ENCODE measurements at places on chromosomes 16 and 17.

- no peak for DNase-seq
Observed at GRCh38 chr16:19517424-19518089, 4.3 kb downstream of the GDE1 start.

DNA sequence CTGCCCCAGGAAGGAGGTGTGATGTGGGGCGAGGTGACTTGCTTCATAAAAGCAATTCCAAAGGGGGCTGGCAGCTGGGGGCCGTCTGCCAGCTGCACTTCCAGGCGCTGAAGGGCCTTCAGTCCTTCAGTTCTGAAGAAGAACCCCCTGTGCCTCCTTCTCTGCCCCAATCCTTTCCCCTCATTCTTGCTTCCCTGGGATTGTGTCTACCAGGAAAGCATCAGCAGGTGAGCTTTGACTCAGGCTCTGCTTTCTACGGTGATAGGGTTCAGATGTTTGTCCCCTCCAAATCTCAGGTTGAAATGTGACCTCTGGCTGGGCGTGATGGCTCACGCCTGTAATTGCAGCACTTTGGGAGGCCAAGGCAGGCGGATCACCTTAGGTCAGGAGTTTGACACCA, 52.5 kb upstream of the NKD1 start:
- DNase-seq: no peak

DNA sequence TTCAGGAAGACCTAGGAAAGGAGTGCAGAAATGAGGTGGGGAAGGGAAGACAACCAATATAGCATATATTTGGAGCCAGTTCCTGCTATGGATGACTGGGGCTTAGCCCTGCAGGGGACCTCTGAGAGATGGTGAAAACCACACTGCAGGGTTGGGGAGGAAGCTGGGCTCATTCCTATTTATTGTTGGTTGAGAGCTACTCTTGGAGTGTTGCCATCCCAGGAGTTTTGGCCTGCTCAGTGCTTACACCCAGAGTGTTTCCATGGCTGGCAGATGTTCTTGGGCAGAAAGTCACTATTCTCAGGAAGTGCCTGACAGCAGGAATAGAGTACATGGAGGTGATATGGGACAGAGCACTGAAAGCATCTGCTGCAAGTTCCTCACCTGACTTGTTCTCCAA, 145.8 kb downstream of the SPACA3 start:
- DNase-seq: no peak

DNA sequence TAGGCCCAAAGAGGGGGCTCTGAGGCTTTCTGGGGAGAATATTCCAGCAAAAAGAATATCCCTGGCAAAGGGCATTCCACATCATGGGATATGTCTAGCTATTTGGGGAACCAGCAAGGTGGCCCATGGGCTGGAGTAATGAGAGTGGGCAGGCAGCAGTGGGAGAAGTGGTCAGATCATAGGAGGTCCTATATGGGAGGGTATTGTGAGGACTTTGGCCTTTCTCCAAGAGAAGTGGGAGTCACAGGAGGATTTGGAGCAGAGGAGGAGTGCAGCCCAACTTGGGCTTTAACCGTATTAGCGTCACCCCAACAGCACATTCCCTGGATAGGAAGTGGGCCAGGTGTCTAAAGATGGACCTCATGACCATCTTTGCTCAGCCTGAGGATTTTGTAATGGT, 151.4 kb downstream of the ENGASE start:
- no peak for DNase-seq

GRCh38 chr16:14409563-14409962, 220.5 kb downstream of the PARN start:
- DNase-seq: no peak

- DNase-seq: no peak
Observed at GRCh38 chr16:19177111-19177739, 9.2 kb downstream of the SYT17 start.

GRCh38 chr16:74035816-74036215, 260.8 kb upstream of the PSMD7 start:
- no peak for DNase-seq

- DNase-seq: no peak
Observed at GRCh38 chr17:37694734-37695133, 50.1 kb downstream of the HNF1B start.

DNA sequence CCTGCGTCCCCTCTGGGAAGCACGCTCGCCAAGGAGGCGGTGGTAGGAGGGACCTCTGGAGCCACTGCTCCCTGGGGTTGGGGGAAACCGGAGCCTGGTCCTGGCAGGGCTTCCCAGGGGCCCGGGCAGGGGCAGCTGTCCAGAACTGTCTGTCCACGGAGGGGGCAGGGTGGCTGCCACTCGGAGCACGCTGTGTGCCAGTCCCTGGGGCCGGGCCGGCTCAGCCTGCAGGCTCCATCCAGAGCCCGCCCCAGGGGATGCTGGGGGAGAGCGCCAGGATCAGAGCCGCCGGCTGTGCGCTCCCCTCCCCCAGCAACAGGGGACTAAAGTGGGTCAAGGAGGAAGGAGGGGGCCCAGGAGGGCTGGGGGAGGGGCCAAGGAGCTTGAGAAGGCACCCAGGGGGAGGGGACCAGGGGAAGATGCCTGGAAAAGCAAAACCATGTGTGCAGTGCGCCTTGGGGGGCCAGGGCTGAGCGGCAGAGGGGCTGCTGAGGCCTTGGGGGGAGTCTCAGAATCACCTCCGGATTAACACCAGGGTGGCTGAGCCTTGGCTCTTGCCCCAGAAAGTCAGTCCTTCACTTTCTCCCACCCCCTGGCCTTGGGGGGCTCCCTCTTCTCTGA, 21.3 kb downstream of the ZNF423 start:
- DNase-seq: no peak

DNA sequence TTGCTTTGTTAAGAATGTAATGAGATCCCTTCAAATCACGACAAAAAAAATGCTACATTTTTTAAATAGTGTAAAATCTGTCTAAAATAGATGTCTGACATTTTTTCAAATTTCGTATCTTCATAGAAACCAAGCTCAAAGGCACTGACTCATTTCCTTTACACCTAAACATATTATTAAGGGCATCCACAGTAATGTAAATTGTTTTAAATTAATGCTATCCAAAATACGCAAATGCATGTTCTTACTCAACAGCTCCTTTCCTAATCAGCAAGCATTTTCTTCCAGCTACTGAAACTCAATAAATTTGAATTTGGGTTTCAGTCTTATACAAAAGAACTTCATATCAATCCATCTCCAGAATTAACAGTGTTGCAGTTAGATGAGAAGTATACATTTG, 4.3 kb downstream of the C16orf87 start:
- no peak for DNase-seq

Data from right lobe of liver (tissue), 6 donors.